ENCODE measurements at places on chromosomes 2 and 18. TPM values are rescaled to one million over a fixed set of nuclear protein-coding genes. Genes with fewer than 3 reads are reported as not detected.

KLHL30 gene
- total RNA-seq, result 0.24 TPM

MYCN gene
- total RNA-seq, result not detected

NEU2 gene
- total RNA-seq, result not detected

FEZ2 gene
- 43.7 TPM for total RNA-seq

MEP1B gene
- total RNA-seq, result 0.07 TPM

LYG2 gene
- total RNA-seq, result not detected

CRYGC gene
- not detected for total RNA-seq

TMEM131 gene
- total RNA-seq, result 14.9 TPM

ZNF804A gene
- not detected for total RNA-seq

NAT8 gene
- not detected for total RNA-seq
